ENCODE measurements at places on chromosomes 12 and 14.

DNA sequence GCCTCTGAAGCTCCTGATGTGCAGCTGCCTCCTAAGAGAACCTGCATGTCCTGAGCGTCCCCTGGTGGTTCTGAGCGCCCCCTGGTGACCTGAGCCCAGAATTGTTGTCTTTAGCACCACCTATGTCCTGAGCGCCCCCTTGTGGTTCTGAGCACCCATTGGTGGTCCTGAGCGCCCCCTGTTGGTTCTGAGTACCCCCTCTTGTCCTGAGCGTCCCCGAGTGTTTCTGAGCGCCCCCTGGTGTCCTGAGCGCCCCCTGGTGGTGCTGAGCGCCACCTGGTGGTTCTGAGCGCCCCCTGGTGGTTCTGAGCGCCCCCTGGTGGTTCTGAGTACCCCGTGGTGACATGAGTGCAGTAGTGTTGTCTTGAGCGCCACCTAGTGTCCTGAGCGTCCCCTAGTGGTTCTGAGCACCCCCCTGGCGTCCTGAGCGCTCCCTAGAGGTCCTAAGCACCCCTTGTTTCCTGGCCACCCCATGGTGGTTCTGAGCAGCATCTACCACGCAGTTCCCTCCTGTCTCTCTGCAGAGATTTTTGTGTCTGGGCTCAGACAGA, 782.5 kb downstream of the TMEM121 start:
- DNase-seq, result peak; percentile 38

- no peak for DNase-seq
Measured at GRCh38 chr12:15719230-15719629, 70.0 kb downstream of the EPS8 start.

DNA sequence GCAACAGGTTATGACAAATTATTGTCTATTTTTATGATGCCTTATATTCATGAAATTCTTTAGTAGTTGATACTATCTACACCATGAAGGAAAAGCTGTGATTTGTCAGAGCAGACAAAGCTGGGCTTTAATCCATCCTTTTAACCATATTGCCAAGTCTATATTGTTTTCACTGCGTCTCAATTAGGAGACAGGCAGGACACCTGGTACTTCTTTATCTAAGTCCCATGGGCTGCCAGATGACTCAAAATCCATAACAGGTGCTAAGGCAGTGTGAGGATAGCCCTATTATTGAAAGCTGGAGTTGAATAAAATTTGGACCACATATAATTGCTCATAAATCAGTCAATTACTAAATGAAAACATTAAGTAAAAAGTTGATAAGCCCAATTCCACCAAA, 22.6 kb downstream of the INSM2 start:
- no peak for DNase-seq

DNA sequence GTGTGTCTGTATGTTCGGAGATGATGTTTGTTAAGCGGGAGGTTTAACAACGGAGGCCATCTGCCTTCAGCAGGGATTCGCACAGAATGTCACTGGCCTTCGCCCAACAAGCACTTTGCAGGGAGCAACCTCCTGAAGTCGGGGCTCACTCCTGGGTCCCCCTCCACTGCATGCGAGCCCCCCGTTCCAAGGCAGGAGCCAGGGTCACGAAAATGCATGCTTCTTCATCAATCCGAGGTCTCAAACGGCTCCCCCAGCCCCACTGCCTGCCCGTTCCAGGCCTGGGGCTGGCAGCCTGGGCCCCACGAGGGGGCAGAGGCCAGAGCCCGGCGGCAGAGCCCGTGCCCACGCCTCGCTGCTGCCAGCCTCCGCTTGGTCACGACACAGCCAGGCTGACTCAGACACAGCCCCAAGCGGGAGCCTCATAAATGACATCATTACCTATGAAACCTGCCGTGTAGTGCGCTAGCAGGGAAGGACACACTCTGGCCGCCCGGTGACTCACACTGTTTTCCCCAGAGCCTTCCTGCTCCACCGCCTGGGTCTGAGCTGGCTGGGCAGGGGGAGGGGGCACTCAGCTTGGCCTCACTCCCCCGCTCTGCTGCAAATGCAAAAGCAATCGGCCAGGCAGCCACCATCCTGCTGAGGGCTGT, 169.5 kb upstream of the RTL1 start:
- DNase-seq, result no peak

GRCh38 chr12:47947341-47947740, 16.1 kb upstream of the TMEM106C start:
- DNase-seq, result no peak

- no peak for DNase-seq
Measured at GRCh38 chr12:21543151-21543550, 17.1 kb downstream of the SPX start.

DNA sequence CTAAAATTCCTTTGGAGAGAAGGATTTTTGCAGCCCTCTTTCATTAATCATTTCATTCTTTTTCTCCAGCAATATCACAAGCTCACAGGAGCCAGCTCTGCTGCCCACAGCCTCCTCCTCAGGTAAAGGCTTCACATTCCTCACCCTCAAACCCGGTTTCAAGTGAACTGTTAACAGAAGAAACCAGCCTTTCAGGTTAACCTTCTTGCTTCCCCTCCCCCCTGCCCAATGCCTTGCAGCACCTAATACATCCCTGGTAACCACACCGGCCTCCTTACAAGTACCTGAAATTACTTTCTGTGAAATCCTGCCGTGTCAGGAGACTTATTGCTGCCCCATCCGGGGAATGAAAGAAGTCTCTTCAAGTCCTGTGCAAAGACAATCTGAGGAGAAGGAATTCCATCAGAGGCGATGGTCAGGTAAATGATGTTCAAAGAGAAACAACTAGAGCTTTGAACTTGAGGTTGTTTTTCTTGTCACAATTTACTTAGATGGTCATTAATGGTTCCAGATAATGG, 111.2 kb downstream of the MYRFL start:
- DNase-seq, result no peak

GRCh38 chr14:88196925-88197324, 126.1 kb downstream of the KCNK10 start:
- DNase-seq, result no peak

- DNase-seq, result no peak
Measured at GRCh38 chr14:100683578-100683977, 43.1 kb upstream of the DLK1 start.

DNA sequence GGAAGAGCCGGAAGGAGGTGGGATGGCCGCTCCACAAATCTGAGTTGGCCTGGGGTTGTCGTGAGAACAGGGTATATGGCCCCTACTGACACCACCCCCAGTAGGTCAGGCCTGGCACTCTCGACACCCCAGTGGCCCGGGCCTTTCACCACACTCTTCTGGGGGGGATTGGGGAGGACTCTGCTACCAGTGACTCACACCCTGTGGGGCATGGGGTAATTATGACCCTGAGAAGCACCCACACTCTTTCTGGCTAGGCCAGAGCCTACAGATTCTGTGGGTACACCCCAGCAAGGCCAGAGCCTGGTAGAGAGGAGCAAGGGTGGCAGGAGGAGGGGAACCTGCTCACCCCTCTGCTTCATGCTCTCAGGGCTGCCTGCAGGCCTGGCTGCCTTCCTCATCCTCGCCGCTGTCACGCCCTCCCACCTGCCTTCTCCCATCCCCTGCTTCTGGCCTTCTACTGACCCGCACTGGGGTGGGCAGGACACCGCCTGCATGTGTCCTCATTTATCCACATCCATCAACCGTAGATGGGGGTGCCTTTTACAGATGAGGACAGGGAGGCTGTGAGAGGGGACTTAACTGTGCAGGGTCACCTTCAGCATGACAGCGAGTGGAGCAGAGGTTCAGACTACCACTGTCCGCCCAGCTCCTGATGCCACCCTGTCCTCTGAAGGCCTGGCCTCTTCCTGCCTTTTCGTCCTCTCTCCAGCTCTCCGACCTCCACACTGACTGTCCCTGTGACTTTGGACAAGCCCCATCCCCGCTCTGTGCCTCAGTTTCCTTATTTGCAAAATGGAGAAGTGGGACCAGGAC, 18.4 kb downstream of the ASB2 start:
- DNase-seq, result no peak

- no peak for DNase-seq
Measured at GRCh38 chr14:23665302-23666016, 29.3 kb downstream of the DHRS2 start.

- DNase-seq, result no peak
Measured at GRCh38 chr12:107231303-107231702, 138.0 kb upstream of the CRY1 start.

- no peak for DNase-seq
Measured at GRCh38 chr12:4118601-4119156, 154.9 kb upstream of the CCND2 start.

DNA sequence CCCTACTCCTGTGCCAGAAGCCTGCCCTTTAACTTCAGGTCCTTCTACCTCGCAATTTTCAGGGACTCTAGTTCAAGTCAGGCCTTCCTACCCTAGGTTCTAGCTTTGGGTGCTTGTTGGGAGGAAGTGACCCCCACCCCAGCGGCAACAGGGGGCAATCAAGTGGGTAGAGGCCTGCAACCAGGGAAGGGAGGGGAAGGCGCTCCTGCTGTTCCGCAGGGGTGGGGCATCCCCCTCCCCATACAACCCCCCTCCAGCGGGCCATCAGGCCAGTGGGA, 204 bp upstream of the PRPH start:
- no peak for DNase-seq

DNA sequence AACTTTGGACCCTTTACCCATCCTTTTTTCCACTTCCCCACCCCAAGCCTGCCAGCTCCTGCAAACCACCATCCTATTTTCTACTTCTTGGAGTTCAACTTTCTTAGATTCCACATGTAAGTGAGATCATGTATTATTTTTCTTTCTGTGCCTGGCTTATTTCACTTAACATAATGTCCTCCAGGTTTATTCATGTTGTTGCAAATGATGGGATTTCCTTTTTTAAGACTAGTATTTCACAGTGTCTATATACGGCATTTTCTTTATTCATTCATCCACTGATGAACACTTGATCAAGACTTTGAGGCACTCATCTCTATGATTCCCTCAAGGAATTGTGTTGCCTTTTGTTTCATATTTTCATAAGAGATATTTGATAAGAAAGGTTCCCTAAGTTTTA, 5.6 kb upstream of the PRPF39 start:
- DNase-seq, result no peak

DNA sequence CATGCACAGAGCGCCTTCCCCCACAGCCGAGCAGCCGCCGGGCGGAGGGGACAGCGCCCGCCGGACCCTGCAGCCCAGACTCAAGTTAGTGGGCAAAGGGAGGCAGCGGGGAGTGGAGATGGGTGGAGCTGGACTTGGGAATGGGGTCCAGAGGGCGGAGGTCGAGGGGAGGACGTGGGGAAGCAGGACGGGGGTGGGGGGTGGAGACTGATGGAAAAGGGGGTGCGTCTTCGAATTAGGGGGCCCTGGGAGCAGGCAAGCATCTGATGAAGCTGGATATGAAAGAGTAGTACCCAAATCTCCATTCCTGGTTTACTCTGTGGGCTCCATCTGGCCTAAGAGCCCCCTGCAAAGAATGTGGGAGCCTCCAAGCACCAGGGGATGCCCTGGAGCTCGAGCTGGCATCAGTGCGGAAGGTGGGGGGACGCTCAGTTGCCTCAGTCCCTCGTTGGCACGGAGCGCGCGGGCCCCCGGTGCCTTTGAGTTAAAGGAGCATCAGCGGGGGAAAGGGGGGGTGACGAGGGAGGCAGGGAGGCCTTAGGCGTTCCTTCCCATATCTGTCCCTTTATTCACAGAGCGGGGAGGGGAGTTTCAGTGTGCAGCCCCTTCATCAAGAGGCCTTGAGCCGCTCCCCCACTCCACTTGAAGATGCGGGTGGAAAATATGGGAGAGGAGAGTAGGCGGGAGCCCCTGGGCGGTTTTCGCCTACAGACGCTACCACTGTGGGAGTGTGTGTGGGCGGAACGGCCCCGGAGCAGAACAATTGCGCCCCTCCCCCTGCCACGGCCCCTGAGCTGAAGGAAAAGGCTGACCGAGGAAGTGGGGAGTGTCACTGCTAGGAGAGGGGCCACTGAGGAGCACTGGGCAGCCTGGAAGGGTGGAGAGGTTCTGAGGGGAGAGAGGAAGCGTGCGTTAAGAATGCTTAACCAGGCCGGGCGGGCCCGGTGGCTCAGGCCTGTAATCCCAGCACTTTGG, 644 bp downstream of the NAB2 start:
- DNase-seq, result no peak

GRCh38 chr14:104141621-104142091, 3.3 kb downstream of the KIF26A start:
- no peak for DNase-seq

- DNase-seq, result no peak
Measured at GRCh38 chr12:1911598-1912575, 6.6 kb downstream of the CACNA2D4 start.

GRCh38 chr14:64610049-64610746, 60.4 kb downstream of the PPP1R36 start:
- DNase-seq, result no peak

- DNase-seq, result no peak
Measured at GRCh38 chr12:84073401-84073800, 839.2 kb downstream of the SLC6A15 start.

DNA sequence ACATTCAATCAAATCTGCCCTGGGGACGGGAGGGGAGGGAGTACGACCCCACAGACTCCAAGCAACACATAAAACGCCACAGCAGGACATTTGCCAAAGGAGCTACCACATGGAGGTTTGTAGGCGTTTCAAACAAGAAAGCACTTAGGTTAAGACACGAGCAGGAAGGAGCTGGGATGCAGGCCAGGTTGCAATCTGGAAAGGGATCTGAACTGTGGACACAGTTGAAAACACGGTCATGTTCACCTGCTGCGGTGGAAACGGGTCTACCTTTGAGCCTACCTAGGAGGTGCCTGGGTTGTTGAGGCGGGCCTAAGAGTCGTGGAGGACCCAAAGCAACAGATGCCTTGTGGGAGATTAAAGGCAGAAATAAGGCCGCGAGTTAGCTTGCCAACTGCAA, 18.4 kb downstream of the PRKAB1 start:
- no peak for DNase-seq

DNA sequence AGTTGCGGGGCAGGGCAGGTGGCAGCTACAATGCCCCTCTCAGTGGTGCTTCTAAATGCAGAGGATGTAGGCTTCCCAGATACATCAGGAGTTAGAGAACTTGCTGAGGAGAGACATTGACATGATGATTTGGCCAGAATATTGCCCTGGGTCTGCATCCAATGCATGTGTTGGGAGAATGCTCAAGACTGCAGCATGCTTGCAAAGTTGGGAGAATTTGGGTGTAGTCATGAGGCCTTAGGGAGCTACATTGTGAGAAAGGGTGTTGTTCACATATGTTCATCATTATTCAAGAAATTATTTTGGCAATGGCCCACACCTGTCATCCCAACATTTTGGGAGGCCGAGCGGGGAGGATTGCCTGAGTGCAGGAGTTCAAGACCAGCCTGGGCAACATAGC, 149.9 kb downstream of the SAMD4A start:
- DNase-seq, result no peak

DNA sequence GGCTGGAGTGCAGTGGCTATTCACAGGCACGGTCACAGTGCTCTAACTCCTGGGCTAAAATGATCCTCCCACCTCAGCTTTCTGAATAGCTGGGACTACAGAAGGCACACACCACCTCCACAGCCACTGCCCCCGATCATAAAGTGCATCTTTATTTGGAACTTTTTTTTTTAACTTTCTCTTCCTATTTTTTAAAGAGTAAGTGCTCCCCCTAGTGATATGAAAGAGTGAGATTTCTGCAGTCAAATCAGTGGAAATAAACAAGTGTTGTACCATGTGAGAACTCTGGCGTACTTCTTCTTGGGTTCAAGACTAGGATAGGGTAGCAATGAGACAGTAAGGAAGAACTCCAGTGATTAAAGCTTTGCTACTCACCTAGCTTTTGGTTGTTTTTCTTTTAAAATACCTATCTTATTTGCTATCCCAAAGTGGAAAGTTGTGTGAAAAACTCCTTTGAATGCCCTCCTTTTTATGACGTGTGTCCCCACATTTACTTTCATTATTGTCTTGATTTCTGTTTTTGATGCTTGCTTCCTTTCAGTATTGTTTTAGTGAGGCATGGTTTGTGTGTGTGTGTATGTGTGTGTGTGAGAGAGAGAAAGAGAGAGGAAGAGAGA, 6.6 kb downstream of the PPP4R4 start:
- no peak for DNase-seq
